Cerebellum (tissue), 4 donors: ENCODE measurements at places on chromosomes 7 and 10. TPM values are rescaled to one million over a fixed set of nuclear protein-coding genes. Genes with fewer than 3 reads are reported as not detected.

The ELAPOR2 gene
- total RNA-seq, result 41.9 TPM

The PIP gene
- not detected for total RNA-seq

The PAX2 gene
- total RNA-seq, result 13.2 TPM

The NEURL1 gene
- total RNA-seq, result 16.8 TPM

The PUS7 gene
- 12.2 TPM for total RNA-seq
